ENCODE measurements at places on chromosomes 6 and 20. TPM values are rescaled to one million over a fixed set of nuclear protein-coding genes. Genes with fewer than 3 reads are reported as not detected.
A peak's percentile ranks its signal among the peaks of the same experiment; 100 is the strongest.

DNA sequence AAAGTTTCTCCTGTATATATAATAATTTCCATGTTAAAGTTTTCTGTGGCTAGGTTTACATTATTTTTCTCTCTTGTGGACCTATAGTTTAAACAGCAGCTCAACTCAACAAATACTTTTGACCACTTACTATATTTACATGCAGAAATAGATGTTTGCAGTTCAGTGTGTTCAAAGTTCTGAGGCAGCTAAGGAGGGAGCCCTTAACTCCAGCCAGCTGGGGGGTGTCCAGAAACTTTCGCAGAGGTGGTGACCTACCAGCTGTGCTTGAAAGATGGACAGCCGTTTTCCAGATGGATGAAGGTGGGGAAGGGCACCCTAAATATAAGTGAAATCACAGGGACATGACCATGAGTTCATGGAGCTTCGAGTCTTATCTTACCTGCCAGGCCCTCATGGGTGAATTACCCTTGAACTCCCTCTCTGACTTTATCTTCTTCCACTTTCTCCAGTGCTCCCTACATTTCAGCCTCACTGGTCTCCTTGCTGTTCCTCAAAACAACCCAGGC lies 33.4 kb downstream of the DHX35 start:
- DNase-seq: no peak

DNA sequence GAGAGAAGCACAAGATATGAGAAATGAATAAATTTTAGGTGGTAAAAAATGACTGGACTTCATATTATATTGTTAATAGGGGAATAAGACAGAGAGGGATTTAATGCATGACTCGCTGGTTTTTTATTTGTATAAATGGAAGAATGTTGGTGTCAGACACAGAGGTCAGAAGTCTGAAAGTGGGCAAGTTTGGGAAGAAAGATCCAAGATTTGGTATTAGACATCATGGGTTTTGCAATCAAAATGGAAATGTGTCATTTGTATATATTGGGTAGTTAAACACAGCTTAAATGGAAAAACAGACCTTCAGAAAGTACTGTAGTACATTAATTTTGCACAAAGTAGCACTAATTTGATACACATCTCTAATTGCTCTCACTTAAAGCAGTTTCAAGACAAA lies 96.2 kb downstream of the EYA4 start:
- no peak for DNase-seq

DNA sequence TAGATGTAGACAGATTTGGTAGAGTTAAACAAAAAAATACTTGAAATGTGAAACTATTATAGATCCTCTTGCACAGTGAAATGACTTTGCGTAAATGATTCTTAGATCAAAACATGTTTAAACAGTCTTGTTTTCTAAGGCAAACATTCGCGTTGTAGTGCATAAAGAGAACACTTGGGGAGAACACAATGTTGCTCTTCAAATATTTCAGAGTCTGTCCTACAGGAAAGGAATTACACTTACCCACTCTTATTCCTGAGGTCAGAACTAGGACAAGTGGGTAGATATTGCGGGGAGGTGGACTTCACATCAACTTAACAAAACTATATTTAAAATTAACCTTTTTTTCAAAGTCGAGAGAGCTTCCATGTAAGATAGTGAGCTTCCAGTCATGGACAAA lies 183.5 kb upstream of the PCSK2 start:
- no peak for DNase-seq

DNA sequence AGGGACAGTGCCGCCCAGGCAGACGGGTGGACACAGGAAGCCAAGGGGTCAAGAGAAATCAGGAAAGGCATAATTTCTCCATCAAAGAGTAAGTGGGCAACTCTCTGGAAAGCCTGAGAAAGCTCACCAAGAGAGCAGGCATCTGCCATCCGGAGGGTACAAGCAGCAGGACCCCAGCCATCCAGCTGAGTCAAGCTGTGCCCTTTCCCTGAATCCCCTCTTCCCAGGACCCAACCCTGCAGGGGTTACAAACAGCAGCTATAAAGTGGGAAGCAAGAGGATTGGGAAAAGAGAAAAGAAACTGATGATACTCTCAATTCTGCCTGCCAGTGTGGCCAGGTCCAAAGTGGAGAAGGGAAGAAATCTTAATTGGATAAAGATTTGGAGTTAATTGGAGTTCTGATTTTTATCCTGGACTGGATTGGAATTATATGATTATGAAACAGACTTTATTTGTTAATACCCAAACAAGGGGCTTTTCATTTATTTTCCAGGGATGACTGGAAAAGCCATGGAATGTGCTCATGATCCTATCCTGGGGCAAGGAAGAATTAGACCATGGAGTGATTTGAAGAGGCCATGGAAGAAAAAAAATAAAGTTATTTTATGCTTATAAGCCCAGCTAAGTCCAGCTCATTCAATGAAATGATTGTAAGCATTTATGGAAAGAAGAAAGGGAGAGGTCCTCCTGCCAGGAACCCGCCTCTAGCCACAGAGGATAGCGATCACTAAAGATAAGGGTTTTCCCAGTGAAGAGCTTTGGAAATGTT lies 34.9 kb downstream of the NHLRC1 start:
- no peak for DNase-seq

DNA sequence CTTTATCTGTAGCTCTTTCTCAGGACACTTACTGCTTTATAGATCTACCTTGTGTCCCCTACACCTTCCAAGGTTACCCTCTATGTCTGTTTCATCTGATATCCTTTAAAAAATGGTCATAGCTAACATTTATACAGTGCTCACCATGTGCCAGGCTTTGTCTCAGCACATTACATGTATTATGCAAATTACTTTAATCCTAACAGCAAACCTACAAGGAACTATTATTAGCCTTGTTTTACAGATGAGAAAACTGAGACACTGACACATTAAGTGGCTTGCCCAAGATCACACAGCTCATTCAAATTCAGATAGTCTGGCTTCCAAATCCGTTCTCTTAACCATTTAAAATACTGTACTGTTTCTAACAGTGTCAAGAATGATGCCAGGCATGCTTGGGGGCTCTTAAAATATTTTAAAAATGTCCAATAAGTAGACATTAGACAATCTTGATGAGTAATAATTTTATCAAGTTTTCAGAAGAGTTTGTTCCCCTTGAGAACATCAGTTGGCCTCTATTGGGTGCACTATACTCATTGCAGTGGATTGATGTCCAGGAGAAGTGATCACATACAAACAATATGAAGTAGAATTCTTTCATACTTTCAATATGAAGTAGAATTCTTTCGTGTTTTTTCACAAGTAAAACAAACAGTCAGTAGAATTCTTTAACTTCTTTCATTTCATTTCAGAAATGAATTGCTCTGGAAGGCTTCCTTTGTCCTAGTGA lies 69.6 kb downstream of the DNAH8 start:
- DNase-seq: peak; percentile 14

Gene RIMS1
- 1.8 TPM for total RNA-seq

Gene MAFB
- 2.9 TPM for total RNA-seq

Gene ZNF334
- total RNA-seq: 8.5 TPM
